RKO (cell line): ENCODE measurements at places on chromosomes 4 and X.
A peak's percentile ranks its signal among the peaks of the same experiment; 100 is the strongest.

GRCh38 chrX:545452-545885 is 85.1 kb upstream of the SHOX start:
- no peak for DNase-seq

DNA sequence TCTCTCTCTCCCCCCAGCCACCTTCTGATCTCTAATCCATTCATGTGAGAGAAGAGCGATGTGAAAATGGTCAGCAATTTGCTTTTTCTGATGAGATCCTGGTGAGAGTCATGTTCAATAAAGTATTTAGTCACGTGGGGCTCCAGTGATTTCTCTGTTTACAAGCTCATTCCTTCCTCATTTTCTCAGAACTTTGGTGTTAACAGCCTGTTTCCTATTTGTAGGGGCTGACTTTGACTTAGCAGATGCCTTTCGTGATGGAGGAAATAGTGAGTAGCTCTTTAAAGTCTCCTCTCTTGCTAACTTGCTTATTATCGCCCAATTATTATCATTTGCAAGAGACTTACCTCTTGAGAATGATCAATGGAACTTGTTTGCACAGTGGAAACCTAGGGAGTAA is 72.6 kb upstream of the CD99 start:
- DNase-seq = no peak

DNA sequence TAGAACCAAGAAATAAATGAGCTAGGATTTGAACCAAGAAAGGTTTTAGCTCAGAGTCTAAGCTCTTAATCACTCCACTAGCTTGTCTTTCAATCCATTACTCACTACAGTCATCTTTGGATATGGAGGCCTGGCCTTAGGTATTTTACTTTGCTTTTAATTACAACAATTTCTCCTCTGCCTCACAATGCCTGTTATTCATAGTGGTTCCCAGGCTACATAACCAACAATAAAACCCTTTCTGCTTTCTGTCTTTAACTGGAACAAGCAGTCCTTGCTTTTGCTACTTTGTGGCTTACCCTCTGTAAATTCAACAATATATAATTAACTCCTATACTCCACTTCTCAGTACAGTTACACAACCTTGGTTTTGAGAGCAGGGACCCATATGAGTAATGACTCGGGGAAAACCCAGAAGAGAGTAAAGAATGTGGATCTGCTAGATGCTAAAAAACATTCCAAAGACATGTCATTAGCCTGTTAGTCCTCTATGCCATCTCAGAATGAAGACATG is 94.7 kb upstream of the NAP1L5 start:
- DNase-seq = no peak

- DNase-seq = no peak
Measured at GRCh38 chr4:99861120-99861905, 32.9 kb downstream of the LAMTOR3 start.

DNA sequence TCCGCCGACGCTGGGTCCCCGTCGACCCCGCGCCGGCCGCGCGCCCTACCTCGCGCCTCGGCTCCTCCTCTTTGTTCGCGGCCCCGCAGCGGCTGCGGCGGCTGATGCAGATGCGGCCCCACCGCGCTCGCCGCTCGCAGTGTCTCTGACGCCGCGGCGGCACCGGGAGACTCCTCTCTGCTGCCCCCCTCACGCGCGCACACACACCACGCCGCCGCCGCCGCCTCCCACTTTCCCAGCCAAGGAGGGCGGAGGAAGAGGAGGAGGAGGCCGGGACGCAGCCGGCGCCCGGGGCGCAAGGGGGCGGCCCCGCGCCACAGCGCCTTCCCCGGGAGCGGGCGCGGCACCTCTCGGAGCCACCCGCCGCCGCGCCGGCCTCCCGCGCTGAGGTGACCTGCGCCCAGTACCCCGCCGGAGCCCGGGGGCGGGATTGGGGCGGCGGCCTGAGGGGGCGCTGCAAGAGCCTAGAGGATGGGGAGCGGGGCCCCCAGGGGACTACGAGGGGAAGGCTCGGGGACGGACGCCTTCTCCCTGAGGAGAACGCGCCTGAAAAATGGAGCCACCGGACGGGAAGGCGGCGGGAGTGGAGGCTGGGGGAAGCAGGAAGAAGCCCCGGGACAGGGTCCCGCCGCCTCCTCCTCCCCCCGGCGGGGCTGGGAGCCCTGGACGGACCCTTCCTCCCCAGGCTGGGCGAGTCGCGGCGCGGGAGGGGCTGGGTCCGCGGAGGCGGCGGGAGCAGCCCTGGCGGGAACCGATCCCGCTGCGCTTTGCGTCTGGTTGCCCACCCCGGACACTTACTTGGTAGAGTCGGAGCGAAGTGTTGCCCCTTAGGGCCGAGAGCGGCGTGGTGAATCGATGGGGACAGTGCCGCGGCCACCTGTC is at the start of gene SH3RF1:
TSS of gene SH3RF1 (minus strand) at position 147 of the 882 bp plus-strand sequence. CDS start 1,744 bp downstream, outside the sequence.
- DNase-seq = peak; percentile 81

DNA sequence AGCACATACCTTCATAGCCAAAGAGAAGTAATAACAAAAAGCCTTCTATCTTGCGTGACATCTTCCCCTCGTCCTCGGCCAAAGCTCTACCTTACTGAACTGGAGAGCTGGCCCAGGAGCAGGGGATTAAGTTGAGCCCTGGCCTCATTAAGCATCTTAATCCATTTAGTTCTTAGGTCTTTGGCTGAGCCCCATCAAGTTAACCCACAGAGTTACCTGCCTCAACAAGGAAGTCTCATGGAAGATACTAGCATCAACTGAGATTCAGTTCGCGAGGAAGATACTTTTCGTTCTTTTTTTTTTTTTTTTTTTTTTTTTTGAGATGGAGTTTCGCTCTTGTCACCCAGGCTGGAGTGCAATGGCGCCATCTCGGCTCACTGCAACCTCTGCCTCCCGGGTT is at the start of gene RS1:
TSS of gene RS1 (minus strand) at position 101 of the 400 bp plus-strand sequence. CDS start at position 61, 40 bp downstream.
- DNase-seq = no peak

- DNase-seq = no peak
Measured at GRCh38 chr4:20493761-20494353, 206.4 kb upstream of the PACRGL start.

DNA sequence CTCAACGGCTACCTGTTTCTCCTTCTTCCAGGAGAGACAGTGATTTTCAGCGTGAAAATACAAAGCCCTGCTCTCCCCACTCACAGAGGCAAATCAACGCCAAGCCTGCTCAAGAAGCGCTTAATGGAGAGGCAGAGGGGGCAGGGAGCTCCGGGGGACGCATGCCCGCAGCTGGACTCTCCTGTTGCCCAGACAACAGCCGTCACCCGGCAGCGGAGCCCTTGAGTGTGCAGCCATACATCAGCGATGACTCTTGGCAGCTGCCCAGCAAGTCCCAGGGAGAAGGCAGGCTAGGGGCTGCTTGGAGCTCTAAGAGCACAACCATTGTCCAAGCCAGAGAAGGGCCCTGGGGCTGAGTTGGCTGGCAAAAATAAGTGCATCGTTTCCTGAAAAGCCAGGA is 71.0 kb upstream of the AFAP1 start:
- no peak for DNase-seq

- no peak for DNase-seq
Measured at GRCh38 chr4:161828061-161828460, 335.7 kb downstream of the FSTL5 start.

- DNase-seq = no peak
Measured at GRCh38 chrX:28850955-28851354, 263.7 kb downstream of the IL1RAPL1 start.
